ENCODE measurements at places on chromosomes 3 and 15.

- no peak for DNase-seq
Observed at GRCh38 chr15:25774871-25775270, 88.3 kb downstream of the ATP10A start.

DNA sequence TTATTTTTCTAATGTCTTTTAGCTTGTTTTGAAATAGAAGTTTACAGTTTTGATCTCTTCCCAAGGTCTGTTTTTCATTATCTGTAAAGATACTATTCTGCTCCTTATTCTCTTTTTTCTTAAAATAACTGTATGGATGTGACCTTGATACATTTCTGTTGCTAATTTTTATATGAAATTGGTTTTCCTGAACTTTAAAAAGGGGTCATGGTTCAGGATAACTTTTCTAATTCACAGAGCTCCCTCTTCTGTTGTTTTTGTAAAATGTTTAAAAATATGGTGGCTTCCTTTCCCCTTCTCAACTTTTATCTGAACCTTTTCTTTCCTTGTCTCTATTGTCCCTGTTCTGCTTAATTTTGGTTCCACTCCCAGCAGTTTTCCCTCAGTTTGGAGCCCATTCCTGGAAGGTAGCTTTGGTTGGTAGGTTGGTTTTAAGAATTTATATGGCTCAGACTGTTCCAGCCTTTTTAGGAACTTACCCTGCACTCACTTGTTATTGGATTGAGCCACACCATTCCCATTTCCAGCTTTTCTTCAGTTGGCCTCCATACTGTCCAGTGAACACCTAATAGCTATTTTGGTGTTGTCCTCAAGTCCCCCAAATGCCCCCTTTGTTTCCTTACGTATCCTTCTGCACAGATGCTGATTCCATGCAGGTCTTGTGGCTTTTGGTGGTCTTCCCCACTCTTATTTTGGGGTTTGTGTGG is 70.3 kb downstream of the SLMAP start:
- DNase-seq: no peak

- no peak for DNase-seq
Observed at GRCh38 chr15:26023231-26023630, 160.1 kb upstream of the ATP10A start.

DNA sequence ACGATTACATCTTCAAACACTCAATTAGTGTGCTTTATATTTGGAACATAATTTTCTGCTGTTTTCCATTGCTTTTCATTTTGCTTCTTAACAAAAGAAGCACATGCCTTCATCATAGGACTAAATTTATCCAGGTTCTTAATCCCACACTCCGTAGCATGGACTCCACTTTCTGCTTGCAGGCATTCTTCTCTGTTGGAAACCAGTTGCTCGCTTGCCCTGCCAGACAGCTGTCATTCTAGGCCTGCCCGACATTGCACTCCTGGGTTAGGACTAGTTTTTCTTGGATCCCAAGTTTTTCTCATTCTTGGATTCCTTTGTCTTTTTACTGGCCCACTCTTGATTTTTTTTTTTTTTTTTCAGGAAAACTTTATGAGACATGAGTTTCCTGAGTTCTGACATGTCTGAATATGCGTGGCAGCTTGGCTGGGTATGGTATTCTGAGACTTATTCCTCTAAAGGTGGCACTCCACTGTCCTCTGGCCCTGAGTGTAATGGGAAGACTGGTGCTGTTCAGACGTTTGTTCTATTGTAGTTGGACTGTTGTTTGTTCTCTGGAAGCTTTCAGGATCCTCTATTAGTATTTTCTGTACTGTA is 6.3 kb upstream of the ATP1B3 start:
- DNase-seq: no peak

DNA sequence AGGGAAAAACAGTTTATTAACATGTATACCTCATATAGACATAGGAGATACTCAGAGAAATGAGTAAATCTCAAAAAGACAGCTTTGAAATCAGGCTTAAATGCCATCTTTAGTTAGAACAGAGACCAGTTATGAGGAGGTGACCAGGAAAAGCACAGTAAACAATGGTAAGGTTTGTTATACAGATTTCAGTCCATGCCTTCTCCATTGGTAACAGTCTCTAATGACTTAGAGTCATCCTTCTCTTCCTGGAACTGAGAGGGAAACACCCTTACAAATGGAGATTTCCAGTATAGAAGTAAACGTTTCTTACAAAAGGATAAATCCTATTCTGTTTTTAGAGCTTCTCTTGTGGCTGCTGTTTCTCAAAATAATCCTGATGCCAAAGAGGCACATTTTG is 476.3 kb upstream of the NAALADL2 start:
- DNase-seq: no peak
